ENCODE measurements at places on chromosomes 7 and 10. TPM values are rescaled to one million over a fixed set of nuclear protein-coding genes. Genes with fewer than 3 reads are reported as not detected.
A peak's percentile ranks its signal among the peaks of the same experiment; 100 is the strongest.

The HOXA6 gene
- total RNA-seq, result not detected

The NPTX2 gene
- total RNA-seq, result not detected

GRCh38 chr7:151314401-151314800 is 27.2 kb upstream of the NUB1 start:
- no peak for DNase-seq

GRCh38 chr7:89988074-89988473 is 166.2 kb upstream of the STEAP1 start:
- DNase-seq, result no peak

GRCh38 chr7:147492606-147493005 is 1098.0 kb upstream of the C7orf33 start:
- DNase-seq, result no peak

DNA sequence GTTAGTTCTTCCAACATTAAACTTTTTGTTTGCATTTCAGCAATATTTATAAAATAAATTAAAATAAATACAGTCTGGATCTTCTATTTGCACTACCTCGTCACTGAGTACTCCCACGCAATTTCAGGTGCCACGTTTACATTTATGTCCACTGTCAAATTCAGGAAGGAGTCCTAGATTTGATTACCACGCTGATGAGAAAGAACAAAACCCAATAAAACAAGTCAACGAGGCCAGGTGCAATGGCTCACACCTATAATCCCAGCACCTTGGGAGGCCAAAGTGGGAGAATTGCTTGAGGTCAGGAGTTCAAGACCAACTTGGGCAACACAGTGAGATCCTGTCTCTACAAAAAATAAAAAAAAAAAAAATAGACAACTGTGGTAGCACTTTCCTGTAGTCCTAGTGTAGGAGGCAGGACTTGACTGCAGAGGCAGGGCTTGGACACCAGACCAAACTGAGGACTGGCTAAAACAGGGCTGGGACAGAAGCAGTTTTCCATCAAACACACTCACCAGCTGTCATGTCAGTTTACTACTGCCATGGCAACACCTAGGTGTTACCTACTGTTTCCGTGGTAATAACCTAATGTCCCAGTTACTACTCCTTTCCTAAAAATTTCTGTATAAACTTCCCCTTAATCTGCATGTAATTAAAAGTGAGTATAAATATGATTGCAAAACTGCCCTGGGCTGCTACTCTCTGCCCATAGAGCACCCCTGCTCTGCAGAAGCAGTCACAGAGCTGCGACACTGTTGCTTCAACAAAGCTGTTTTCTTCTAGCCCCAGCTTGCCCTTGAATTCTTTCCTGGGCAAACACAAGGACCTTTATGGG is 341.7 kb downstream of the PARD3 start:
- DNase-seq, result no peak

The SPDYE16 gene
- 0.52 TPM for total RNA-seq

DNA sequence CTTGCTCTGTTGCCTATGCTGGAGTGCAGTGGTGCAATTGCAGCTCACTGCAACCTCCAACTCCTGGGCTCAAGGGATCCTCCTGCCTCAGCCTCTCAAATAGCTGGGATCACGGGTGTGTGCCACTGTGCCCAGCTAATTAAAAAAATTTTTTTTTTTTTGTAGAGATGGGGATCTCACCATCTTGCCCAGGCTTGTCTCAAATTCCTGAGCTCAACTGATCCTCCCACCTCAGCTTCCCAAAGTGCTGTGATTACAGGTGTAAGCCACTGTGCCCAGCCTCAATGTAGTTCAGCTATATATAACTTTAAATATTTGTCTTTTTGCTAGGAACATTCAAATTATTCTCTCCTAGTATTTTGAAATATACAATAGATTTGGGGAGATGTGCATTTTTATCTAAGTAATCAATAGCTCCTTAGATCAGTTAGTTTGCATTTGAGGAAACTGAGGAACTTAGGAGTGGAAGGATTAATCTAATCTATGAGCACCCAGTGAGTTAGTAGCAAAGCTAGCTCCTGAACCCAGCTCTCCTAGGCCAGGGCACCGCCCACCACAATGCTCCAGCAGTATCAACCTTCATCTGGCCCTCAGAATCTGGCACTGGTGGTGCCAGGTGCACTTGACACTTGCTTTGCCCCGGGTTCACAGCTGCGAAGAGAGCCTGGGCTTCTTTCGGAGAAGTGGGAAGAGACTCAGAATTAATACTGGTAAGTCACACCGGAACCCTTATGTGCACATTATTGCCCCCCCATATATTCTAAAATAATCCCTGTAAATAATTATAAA is 5.9 kb upstream of the LRMDA start:
- no peak for DNase-seq

The FAM171A1 gene
- 2.9 TPM for total RNA-seq

The PON3 gene
- total RNA-seq, result not detected

The ICA1 gene
- total RNA-seq, result 2.7 TPM

The NME8 gene
- not detected for total RNA-seq

DNA sequence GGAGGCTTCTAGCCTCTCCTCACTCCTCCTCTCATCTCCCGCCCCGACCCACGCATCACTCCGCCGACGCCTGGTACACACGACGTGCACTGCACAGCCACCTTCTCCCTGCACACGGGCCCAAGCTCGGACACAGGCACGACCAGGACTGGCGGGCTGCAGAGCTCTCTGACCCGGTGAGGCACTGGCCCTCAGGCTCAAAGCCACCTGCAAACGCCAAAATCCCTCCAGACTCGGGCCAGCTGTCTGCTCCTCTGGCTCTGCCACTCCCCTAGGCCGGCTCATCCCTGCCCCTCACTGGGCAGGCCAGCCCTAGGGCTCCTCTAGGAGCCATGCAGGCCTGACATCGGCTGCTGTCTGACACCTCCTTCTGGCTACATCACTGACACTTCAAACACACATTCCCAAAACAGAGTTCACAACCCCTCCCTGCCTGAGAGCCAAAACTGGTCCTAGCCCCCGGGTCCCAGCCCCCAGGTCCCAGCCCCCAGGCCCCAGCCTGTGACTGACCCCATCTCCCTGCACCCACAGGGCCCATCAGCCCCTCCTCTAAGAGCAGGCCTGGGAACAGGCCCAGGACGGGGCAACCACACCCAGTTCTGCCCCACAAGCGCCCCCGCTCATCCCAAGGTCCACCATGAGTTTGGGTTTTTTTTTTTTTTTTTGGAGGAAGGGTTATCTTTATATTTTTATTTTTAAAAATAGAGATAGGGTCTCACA is 35.1 kb downstream of the MAD1L1 start:
- DNase-seq, result no peak

GRCh38 chr7:50662996-50663395 is 97.8 kb upstream of the DDC start:
- DNase-seq, result no peak

- DNase-seq, result no peak
Measured at GRCh38 chr10:27223964-27224363, 16.6 kb downstream of the ACBD5 start.

DNA sequence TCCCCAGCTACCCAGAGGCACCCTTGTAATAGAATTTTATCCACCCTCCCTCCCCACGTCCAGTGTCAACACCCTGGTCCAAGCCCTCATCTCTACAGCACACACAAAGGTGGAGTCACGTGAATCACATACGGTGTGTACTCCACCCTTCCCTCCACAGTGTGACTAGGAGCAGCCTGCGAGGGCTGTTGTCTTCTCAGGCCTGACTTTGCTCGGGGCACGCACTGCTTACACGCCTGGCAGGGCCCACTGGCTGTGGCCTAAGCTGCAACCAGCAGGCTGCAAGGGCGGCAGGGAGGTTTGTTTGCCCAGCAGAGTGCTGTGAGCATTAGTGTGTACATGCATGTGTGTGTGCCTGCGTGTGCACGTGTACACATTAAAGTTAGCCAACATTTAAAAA is 93.7 kb downstream of the COBL start:
- peak; percentile 18 for DNase-seq

The GPRIN2 gene
- total RNA-seq, result not detected

GRCh38 chr7:37201003-37201875 is 247.4 kb downstream of the ELMO1 start:
- DNase-seq, result peak; percentile 62

GRCh38 chr10:119665901-119666708 is 14.9 kb downstream of the BAG3 start:
- DNase-seq, result no peak

- DNase-seq, result no peak
Measured at GRCh38 chr10:4888236-4888635, 62.2 kb downstream of the AKR1E2 start.

- DNase-seq, result no peak
Measured at GRCh38 chr10:102470579-102471546, 19.5 kb upstream of the C10orf95 start.

The CRYGN gene
- not detected for total RNA-seq

The AKR1C1 gene
- 0.32 TPM for total RNA-seq

DNA sequence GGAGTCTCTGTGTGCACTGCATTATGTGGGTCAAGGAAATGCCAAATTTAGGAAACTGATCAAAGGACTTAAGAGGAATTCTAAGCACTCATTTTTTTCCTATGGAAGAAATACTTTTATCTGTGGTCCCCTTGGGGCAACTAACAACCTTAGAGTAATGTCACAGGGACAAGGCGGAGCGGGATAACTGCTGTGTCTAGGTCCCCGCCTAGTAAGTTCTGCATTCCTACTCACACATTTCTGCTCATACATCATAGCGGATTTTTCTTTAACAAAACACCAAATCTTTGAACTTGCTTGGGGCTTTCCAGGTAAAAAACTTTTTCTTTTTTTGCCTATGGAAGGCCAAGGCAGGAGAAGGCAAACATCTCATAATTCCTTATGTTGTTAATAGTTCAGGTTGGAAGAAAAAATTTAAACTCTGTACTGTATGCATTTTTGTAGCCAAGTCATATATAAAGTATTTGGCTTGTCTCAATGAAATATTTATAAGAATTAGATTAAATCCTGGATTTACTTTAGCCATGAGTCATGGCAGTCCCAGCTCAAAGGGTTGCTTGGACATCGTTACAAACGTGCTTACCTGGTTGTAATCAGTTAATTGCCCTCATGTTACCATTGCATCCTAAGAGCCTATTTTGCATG is 285.0 kb downstream of the PHTF2 start:
- no peak for DNase-seq

- no peak for DNase-seq
Measured at GRCh38 chr7:128935342-128935730, 2.4 kb upstream of the IRF5 start.

DNA sequence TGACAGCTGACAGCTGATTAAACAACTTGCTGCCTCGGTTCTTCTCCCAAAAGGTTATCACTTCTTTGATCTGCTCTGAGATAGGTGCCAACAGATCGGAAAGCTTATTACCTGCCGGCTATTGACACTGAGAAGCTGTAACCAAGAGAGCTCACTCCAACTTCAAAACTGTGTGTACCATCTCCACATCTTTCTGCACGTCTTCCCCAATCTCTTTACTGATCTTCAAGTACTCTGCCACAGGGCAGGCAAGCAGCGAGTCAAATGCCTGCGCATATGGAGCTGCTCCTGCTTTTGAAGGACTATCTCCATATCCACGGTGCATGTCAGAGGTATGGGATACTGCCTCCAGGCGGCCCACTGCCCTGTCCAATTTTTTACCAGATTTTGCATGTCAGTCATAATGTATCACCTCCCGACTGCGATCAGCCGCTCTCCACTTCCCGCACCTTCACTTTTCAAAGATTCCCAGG is 352 bp upstream of the ZNF485 start:
- DNase-seq, result no peak

DNA sequence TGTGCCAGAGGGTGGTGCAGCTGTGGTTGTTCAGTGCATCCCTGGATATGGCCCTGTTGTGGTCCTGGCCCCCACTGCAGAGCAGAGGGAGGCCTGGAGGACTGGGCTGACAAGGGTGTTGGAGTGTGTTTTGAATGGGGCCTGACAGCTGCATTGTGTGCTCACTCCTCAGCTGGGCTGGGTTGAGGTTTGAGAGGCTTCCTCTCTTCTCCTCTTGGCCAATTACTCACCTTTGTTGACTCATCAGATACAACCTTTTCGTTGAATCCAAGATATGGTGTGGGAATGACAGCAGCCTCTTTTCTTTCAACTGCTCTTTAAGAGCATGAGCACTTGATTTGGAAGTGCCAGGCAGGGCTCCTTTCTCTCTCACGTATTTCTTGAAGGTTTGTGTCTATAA is 228.5 kb upstream of the COBL start:
- DNase-seq, result no peak

The CPA4 gene
- not detected for total RNA-seq

DNA sequence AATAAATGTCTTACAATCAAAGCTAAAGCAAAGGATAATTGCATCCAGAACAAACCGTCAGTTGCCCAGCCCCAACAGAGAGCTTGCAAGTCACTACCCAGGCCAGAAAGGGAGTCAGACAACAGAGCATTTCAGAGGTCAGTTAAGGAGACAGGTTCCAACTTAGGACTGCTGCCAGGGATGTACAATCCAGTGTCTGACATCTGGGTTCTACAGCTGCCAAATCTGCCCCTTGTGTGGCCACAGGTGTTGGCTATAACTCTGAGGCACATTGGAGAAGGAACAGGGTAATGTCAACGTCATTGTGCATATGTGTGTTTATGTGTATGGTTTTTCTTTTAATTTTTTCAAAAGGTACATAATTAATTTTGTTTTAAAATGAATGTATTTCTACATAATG is 85.2 kb upstream of the GLCCI1 start:
- no peak for DNase-seq

DNA sequence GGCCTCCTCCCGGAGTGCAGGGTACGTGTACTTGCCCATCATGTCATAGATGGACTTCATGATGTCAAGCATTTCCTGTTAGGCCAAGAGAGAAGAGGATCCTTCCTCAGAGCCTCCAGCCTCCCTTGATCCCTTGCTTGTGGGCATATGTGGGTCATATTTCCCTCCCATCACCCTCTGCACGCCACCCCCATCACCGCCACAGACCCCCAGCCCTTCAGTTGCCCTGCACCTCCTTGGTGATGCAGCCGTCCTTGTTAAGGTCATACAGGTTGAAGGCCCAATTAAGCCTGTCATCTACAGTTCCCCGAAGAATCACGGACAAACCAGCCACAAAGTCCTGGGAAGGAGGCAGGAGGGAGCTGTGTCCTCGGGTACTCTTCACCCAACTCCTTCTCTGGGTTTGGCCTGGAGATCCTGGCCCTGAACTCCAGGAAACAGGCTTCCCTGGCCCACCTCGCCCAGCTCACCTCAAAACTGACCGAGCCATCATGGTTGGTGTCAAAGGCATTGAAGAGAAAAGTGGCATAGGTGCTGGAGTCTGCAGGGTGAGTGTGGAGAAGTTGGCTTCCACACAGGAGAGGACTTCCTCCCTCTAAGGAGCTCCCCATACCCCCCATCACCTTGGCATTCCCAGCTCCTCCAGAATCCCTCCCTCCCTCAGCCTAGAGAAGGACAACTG is 9.8 kb upstream of the OGA start:
- no peak for DNase-seq
